ENCODE measurements at places on chromosomes 1 and 21.
A peak's percentile ranks its signal among the peaks of the same experiment; 100 is the strongest.

- DNase-seq = no peak
These were observed 76.2 kb downstream of the C1orf21 start for GRCh38 chr1:184462990-184463389.

DNA sequence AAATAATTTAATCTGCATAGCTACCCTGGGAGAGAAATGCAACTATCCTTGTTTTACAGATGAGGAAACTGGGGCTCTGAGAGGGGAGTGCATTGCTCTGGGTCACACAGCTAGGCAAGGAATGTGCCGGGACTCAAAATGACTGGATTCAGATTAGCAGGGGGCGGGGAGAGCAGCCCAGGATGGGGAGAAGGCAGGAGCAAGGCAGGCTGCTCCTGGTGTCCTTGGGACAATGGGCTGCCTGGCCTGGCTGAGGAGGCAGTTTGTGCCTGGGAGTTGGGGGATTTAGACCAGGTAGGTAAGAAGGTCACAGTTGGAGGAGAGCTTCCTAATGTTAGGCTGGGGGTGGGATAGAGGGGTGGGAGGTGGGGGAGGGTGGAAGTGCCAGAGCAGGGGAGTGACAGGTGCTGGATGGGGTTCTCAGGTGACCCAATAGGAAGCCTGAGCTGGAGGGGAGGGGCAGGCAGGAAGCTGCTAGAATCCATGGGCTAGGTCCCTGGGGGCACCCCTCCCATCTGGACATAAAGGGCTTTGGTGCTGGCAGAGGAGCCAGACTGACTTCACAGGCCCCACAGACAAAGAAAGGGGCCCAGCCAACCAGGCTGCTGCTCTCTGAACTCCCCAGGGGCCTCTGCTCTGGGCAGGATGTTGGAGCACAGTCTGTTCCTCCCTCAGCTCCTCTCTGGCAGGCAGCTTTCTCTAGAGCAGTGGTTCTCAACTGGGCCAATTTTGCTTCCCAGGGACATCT, 29.0 kb downstream of the TRIM62 start:
- no peak for DNase-seq

DNA sequence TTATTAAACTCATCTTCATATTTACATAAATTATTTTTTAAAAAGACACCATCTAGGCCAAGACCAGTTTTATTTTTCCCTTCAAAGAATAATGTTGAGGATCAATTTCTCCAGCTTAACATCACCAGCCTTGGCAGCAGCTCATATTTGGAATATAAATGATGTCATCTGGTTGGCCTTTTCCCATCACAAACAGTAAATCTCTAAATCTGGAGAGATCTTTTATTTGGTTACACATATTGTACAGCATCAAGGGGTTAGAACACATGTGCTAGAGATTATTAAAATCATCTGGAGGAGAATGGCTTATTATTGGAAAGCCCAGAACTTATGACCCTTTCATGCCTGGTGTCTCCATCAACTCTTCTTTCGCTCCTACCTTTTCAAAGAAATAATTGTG, 508.8 kb downstream of the PLPP3 start:
- DNase-seq = no peak

DNA sequence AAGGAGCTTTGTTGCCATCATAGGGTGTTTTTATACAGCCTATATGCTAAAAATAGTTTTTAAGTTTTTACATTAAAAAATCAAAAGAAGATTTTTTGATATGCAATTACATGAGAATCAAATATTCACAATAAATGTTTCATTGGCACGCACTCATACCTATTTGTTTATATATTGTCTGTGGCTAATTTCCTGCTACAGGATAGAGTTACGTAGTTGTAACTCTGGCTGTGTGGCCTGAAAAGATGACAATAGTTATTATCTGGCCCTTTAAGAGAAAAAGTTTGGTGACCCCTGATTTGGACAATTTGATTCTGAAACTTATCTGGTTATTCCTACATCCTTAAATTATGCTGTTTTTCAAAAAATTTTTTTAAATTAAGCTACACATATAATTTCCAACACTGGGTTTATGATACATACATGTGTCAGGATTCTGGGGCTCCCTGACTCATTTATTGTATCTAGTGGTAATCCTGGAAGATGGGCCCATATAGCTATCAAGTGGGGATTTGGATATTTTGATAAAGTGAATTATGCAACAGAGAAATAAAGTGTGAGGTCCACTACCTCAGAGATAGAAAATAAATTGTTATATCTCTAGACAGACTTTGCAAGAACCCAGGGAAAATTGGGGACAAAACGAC, 370.2 kb upstream of the LYPLAL1 start:
- no peak for DNase-seq

DNA sequence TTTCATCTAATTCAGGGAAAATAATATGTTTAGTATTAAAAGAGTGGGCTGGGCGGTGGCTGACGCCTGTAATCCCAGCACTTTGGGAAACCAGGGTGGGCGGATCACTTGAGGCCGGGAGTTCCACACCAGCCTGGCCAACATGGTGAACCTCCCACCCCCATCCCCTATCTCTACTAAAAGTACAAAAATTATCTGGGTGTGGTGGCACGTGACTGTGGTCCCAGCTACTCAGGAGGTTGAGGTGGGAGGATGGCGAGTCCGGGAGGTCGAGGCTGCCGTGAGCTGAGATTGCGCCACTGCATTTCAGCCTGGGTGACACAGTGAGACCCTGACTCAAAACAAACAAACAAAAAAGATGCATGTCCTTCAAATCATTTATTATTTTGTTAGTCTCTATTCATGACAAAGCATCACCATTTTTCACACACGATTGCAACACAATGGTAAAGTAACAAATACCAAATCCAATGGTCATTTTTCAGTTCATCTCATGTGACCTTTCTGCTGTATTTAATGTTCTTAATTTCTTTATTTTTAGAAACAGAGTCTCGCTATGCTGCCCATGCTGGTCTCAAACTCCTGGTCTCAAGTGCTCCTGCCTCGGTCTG, 1.0 kb downstream of the MSH4 start:
- DNase-seq = no peak

DNA sequence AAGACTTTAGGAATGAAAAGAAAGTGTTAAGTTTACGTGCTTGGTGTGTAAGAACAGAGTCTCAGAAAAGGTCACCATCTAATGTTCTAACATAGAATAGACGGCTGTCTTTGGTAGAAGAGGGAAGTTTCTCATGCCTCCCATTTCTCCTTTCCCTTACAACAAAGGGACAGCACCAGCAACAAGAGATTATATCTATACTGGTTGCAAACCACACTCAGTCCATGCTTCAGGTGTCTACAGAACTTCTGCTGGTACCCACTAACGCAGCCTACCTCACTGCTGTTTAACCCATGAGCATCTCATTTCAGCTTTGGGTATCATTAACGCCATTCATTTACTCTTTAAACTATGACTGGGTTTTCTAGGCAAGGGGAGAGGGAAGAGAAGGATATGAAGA, 9.2 kb upstream of the ITPKB start:
- DNase-seq = no peak

DNA sequence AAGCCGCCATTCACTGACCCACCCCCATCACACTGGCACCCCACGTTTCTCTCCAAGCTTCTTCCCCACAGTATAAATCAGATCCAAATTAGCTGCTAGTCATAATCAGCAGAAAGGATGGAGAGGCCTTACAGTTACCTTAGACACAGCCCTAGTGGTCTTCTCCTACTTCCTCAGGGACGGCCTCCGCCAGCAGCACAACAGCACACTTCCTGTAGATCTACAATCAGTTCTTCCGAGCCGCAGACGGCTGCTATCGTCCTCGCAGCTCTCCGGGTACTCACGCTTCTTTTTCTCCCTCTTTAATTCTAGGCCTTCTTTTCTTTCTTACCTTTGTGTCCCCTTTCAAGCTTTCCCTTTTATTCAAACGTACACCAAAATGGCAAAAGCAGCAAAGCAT, 313.5 kb downstream of the SMYD3 start:
- no peak for DNase-seq

GRCh38 chr1:155472491-155473083, 90.0 kb downstream of the ASH1L start:
- no peak for DNase-seq

GRCh38 chr21:44281801-44282200, 3.9 kb upstream of the AIRE start:
- DNase-seq = no peak

GRCh38 chr1:151960780-151961513, 32.7 kb downstream of the S100A10 start:
- no peak for DNase-seq

- no peak for DNase-seq
These were observed 12.2 kb downstream of the UBR4 start for GRCh38 chr1:19197845-19198244.

DNA sequence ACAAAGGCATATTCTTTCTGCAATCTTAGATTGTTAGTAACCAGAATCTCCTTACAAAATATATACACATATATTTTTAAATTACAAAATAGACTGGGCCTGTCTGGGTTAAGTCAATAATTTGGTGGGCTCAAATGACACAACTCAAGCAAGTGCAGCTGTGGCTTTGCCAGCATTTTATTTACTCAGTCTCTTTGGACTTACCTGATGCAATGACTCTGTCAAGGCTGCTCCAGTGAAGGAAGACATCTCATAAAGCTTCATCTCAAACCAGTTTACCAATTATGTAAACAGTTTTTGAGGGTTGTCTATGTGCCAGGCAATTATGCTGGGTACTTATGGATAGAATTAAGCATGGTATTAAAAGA, 22.8 kb upstream of the ABCA4 start:
- no peak for DNase-seq

DNA sequence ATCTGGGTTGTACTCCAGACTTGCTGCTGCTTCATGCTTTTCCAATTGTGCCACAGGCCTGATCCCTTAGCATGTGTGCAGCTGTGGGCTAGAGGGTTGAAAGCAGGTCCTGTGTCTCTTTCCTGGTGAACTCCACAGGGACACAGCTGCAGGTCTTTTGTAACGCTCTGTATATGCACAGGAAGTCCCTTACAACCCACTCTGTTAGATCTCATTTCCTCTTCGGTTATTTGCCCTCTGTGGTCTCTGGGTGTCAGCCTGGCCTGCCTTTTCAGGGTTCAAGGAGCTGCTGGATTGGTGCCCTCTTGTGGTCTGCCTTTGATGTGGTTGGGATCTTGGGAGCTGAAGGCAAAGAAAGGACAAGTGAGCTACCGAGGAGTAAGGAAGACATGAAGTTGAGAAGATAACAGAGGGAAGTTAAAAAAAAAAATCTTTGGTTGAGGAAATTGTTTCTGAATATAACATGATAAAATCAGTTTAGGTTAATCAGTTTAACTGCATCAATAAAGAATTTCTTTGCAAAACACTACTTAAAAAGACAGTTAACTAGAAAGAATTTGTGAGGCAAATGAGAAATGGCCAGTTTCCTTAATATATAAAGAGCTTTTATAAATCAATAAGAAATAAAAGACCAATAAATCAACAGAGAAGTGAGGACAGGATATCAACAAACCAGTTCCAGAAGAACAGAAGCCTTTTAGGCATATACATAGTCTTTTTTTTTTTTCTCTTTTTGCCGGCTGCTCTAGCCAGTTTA, 44.1 kb downstream of the UCK2 start:
- peak; percentile 71 for DNase-seq

DNA sequence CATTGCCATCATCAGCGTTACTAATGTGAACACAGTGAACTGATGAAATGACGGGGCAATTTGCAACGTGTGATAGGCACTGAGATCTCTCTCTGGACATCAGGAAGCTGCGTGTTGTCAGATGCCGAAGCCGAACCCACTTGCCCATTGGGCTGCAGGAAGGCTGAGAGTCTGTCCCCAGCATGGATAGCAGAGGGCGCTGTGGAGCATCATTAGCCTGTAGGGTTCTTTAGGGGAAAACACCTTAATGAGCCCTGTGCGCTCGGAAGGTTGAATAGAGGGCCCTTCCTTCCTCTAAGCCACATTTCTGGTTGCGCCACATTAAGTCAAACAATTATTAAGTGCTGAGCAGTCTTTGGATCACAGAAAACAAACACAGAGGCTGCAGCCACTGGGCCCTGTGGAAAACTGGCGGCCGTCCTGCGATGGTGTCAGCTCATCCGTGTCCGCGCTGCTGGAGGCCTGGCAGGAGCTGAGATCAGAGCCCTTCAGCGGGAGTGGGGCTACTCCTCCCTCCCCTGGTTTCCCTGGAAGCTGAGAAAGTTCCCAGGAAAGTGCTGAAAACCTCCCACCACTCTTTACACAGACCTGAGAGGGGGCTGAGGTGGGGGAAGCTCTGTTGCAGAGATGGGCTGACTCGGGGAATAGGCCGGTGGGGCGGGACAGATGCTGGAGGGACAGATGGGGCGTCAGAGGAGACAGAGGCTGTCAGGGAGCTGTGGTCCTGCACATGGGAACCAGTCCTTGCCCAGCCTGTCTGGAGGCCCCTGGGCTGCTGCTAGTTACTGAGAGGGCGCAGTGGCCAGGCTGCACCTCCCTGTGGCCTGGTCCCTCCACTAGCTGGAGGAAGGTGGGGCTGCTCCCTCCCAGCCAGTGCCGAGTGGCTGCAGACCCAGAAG, 12.7 kb downstream of the TFF2 start:
- DNase-seq = peak; percentile 81

DNA sequence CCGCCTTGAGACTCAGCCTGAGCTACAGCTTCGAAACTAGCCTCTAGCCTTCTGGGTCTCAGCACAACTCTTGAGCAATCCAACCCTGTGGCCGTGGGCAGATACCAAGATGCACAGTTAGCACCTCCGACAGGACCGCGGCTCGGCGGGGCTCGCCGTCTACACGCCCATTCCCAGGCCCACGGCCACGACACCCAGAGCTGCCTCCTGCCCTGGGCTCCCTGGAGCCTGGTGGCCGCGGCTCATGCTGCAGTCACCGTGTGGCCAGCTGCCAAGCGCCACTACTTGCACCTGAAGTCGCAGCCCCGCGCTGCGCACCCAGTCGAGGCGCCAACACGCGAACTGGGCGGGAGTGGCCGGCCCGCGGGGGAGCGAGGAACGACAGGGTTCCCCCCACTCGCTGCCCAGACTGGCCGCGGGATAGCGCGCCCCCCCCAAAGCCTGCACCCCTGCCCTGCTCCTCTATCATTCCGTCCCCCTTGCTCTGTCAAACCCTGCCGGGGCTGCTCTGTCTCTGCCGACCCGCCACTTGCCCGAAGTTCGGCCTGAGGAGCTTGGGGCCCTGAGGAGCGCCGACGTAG, 729 bp upstream of the CDCA8 start:
- no peak for DNase-seq

GRCh38 chr1:166814611-166815010, 24.7 kb upstream of the POGK start:
- no peak for DNase-seq

DNA sequence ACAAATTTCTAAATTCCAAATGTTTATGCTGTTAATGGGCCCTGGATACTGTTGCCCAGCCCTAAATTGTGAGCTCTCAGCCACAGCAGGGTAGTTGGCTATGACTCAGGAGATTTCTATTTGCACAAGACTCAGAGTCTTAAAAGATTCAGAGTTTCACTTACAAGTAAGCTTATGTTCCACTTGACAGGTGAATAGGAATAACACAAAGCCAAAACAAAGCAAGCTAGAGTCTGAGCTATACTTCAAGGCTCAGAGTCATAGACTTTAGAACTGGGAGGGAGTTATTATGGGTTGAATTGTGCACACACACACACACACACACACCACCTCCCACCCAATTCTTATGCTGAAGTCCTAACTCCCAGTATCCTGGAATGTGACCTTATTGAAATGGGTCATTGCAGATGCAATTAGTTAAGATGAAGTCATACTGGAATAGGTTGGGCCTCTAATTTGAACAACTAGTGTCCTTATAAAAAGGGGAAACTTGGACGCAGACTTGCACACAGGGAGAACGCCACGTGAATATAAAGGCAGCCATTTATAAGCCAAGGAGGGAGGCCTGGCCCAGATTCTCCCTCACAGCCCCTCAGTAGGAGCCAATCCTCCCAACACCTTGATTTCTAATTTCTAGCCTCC, 30.2 kb downstream of the PRDX6 start:
- no peak for DNase-seq
